ENCODE measurements at places on chromosomes 11 and 22.
A peak's percentile ranks its signal among the peaks of the same experiment; 100 is the strongest.

GRCh38 chr11:59611570-59612565 lies 3.7 kb downstream of the OSBP start:
- DNase-seq: no peak

DNA sequence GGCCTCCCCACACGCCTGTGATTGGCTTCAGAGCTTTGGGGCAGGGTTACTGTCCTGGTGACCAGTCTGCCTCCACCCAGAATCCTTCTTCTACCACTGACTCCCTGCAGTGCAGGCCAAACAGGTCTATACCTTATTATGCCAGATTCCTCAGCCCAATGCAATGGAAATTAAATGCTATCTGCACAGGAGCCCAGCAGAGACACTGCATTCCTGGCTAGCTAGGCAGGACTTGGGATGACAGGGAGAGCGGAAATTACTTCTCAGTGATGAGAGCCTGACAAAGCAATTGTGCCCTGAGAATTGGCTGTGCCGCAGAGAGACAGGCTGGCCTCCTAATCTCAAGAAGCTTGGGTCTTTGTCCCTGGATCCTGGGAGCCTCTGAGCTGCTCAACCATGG lies 143.8 kb upstream of the NCAM1 start:
- DNase-seq: no peak

GRCh38 chr11:102410382-102410784 lies 42.2 kb downstream of the TMEM123 start:
- DNase-seq: no peak

DNA sequence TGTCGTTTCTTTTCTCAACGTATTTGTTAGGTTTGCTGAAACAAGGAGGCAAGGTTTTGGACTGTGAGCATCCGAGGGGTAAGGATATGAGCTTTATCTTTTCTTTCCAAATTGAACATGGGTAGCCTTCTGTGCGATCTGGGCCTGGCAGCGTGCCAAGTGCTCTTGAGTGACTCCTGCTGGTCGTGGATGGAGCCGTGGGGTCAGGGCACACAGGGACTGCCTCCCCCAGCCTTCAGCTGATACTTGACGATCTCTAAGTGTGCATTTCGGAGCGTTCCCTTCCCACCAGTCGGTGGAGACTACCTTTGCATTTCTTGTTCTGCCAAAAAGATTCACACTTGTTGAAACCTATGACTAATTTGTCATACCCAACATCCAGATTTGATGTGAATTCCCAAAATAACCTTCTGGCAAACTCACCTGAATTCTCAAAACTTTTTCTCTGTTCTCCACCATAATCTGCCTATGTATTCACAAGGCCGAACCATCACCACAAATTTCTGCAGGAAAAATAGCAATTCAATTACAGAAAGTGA lies 40.1 kb upstream of the CLMP start:
- no peak for DNase-seq

- peak; percentile 12 for DNase-seq
Observed at GRCh38 chr11:10294290-10294953, 403 bp upstream of the SBF2 start.

- DNase-seq: peak; percentile 87
Observed at GRCh38 chr22:36977947-36978660, 41.1 kb downstream of the TST start.

DNA sequence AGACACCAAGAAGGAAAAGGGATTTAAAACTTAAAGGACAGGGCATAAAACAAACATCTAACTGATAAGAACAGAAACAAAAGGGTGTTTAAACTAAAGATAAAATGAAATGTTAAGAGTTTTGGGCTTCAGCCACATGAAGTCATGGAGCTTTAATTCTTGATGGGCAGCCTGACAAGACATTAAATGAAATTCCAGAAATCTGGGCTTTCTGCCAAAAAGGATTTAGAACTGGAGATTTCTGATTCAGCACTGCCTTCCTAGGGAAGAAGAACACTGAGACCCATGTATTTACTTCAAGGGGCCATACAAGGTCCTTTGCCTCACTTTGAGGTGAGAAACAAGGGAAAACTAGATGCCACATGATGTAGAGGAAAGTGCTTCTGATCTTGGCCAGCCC lies 355.9 kb upstream of the RAG2 start:
- no peak for DNase-seq

- DNase-seq: peak; percentile 55
Observed at GRCh38 chr22:20583471-20583922, 76.1 kb downstream of the MED15 start.

DNA sequence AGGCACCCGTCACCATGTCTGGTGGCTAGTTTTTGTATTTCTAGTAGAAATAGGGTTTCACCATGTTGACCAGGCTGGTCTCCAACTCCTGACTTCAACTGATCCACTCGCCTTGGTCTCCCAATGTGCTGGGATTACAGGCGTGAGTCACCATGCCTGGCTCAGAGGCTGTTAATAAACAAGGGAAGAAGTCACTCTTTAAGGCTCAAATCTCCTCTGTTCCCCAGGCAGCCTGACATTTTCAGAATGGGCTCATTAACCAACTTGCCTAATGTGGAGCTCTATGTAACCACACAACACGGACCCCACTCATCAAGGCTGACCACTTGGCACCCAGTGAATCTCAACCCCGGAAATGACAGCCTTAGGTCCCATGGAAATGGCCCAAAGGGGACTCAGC lies 24.1 kb downstream of the APOL3 start:
- DNase-seq: no peak

- DNase-seq: no peak
Observed at GRCh38 chr11:2990617-2991451, 1.3 kb downstream of the NAP1L4 start.

- peak; percentile 67 for DNase-seq
Observed at GRCh38 chr11:65524741-65525545, at the start of gene SCYL1. SCYL1 (plus strand) TSS chr11:65525083; CDS start chr11:65525154, 71 bp downstream.

- DNase-seq: peak; percentile 86
Observed at GRCh38 chr11:112961146-112961668, at the start of gene NCAM1. NCAM1 (plus strand) TSS chr11:112961420.

- DNase-seq: no peak
Observed at GRCh38 chr11:27174672-27175210, 134.1 kb downstream of the BBOX1 start.

GRCh38 chr11:120010775-120011174 lies 127.1 kb downstream of the TRIM29 start:
- no peak for DNase-seq

GRCh38 chr11:67419325-67420049 lies 4.0 kb downstream of the CARNS1 start:
- no peak for DNase-seq

GRCh38 chr22:38291201-38291777 lies 18.5 kb upstream of the TMEM184B start:
- no peak for DNase-seq

DNA sequence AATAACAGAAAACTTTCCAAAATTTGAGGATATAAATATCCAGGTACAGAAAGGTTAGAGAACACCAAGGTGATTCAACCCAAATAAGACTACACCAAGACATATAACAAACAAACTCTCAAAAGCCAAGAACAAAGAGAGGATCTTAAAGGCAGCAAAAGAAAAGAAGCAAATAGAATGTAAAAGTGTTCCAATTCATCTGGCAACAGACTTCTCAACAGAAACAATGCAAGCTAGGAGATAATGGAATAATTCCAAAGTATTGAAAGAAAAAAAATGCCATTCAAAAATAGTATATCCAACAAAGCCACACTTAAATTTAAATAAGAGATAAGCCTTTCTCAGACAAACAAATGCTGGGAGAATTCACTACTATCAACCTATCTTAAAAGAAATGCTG lies 153.0 kb upstream of the FAT3 start:
- no peak for DNase-seq

GRCh38 chr11:17838102-17838501 lies 103.5 kb downstream of the KCNC1 start:
- no peak for DNase-seq

DNA sequence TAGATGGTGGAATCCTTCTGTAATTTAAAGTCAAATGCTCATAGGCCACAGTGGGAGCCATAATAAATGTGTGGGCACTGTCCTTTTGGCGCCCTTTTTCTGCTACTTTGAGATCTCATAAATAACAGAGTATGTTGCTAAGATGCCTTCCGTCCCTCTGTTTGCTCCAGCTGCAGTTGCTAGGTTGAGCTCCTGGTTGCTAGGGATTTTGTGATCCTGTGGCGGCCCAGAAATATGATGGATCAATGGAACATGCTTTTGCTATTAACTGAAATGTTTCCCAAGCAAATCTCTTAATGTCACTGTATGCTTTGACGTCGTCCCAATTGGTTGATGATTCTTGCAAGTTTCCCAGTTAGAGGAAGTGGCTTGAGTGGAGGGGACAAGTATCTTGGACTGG lies 53.5 kb downstream of the MYO18B start:
- DNase-seq: no peak

GRCh38 chr22:18069041-18069440 lies 8.7 kb upstream of the PEX26 start:
- no peak for DNase-seq

DNA sequence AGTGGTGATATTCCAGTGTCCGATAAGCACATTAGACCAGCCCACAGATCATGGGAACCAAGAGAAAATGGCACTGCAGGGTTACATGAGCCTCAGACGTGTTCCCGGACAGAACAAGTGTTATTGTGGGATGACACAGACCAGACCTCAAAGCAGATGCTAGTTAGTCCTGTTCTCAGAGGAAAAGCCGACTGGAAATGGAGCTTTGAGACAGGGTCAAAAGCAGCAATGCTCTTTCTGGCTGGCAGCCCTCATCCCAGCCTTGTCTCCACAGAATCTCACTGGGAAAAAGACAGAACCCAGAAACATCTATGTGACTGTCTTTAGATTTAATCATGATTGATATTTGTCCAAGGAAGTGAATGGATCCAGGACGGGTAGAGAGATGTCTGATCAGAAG lies 506.8 kb downstream of the INSC start:
- no peak for DNase-seq

DNA sequence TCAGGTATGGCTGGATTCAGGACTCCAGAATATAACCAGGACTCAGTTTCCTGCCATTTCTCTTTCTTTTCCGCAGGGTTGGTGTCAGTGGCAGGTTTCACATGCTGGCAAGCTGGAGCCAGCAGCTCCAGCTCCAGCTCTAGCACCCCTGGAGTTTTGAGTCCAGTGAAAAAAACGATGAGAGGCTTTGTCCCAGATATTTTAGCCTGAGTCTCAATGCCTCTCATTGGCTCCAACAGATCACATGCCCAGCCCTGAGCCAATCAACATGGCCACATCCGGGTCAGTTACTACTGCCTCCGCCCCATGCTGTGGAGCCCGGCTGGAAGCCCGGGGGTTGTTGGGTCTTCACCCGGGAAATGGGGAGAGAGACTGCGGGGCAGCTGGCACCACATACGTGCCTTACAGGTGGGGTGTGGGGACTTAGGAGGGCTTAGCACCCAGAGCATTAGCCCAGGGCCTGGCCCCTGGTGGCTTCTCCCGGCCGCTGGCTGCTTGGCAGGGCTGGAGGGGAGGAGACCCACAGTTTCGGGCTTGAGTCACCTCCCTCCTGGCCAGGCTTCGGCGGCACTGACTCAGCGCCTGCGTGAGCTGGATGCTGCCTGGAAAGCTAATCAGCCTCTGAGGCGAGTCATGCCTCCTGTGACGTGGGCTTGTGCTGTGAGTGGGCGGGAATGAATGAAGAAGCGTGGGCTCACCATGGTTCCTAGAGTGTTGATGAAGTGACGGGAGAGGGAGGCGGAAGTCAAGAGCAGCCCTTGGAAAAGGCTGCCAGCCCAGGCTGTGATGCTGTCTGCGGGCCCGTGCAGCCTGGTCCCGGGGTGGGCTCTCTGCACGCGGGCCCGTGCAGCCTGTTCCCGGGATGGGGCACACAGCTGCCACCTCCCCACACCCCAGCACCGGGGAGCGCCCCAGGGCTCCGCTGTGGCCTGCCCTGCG lies 15.3 kb upstream of the MRTFA start:
- DNase-seq: peak; percentile 98

Data from pons (tissue), 1 donor.